Left hindlimb (tissue), 1 donor: ENCODE measurements at places on chromosomes 1 and 21.

- DNase-seq, result no peak
Measured at GRCh38 chr1:154777154-154777553, 92.9 kb downstream of the KCNN3 start.

GRCh38 chr1:19439464-19440171 is 45.7 kb downstream of the CAPZB start:
- DNase-seq, result no peak

GRCh38 chr1:32142446-32143301 is 34.8 kb downstream of the KPNA6 start:
- peak; percentile 83 for DNase-seq

DNA sequence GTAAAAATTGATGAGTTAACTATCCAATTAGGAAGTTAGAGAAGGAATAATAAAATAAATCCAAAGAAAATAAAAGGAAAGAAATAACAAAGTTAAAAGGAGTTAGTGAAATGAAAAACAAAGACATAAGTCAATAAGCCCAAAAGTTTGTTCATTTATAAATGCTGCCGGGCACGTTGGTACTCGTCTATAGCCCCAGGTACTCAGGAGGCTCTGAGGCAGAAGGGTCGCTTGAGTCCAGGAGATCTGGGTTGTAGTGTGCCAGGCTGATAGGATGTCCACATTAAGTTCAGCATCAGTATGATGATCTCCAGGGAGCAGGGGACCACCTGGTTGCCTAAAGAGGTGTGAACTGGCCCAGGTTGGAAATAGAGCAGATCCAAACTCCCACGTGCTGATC is 35.5 kb upstream of the VANGL1 start:
- DNase-seq, result no peak

GRCh38 chr1:57674801-57675200 is 250.9 kb upstream of the DAB1 start:
- no peak for DNase-seq

GRCh38 chr1:39082010-39082799 is 56.1 kb downstream of the NDUFS5 start:
- DNase-seq, result no peak

GRCh38 chr21:22791986-22792560 is 1793.9 kb downstream of the NCAM2 start:
- no peak for DNase-seq

- DNase-seq, result peak; percentile 52
Measured at GRCh38 chr1:243713470-243714186, 136.4 kb downstream of the AKT3 start.

- no peak for DNase-seq
Measured at GRCh38 chr1:43346636-43347035, 9.0 kb downstream of the MPL start.

DNA sequence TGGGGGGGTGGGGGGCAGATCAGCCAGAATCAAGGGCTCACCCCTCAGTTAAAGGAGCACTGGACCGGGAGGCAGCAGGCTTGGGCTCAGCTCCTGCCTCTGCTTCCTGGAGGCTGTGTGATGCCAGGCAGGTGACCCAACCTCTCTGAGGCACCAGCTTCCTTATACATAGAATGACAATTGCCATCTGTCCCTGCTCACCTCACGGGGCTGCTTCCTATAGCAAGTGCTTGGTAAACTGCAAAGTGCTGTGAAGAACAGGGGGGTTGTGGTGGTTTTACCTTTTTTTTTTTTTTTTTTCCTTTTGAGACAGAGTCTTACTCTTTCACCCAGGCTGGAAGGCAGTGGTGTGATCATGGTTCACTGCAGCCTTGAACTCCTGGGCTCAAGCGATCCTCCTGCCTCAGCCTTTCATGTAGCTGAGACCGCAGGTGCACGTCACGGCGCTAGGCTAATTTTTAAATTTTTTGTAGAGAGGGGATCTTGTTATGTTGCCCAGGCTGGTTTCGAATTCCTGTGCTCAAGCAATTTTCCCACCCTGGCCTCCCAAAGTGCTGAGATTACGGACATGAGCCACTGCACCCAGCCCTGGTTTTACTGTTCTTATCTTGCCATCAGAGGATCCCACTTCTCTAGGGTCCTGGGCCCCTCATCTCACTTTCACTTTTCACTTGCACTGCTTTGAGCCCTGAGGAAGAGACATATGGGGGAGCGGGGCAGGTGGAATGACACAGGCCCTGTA is 11.6 kb downstream of the KCNQ4 start:
- no peak for DNase-seq
